ENCODE measurements at places on chromosomes 11 and 22.
A peak's percentile ranks its signal among the peaks of the same experiment; 100 is the strongest.

GRCh38 chr22:30214703-30215407, 31.7 kb downstream of the LIF start:
- DNase-seq, result peak; percentile 61

- DNase-seq, result no peak
These were observed 146.2 kb downstream of the RBFOX2 start for GRCh38 chr22:35882211-35883030.

GRCh38 chr11:6895010-6895409, 2.7 kb upstream of the OR2D2 start:
- no peak for DNase-seq

GRCh38 chr11:133902506-133902905, 54.3 kb downstream of the IGSF9B start:
- DNase-seq, result no peak

DNA sequence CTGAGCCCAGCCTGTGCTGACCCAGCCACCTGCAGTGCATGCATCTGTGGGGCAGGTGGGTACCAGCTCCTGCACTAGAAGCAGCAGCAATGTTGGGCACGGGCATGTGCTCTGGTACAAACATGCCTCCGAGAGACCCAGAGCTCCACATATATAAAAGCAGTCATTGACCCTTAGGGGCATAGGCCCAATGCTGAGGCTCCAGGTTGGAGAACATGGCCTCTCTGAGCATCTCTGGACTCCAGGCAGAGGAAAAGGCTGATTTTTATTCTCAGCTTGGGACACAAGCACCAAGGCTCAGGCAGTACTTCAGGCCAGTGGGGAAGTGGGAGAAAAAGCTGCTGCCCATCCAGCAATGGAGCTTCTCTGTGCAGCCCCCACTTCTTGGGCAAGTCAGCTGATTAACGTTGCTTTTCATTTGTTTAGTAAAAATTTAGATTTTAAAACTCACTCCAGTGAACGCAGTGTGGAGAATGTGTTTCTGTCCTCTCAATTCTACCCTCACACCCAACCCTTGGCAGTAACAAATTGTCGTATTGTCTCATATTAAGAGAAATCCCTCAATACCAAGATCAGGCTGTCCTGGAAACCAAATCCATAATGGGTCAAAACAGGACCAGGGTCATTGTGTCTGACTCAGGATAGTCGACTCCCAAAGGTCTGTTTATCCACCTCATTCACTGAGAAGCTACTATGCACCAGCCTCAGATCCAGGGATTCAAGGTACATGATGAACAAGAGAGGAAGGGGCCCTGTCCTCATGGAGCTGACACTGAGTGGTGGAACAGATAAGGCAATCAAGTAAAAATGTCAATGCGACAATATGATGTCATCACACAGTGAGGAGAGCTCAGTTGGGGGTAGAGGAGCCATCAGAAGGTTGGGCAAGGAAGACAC, 50.6 kb upstream of the TOP3B start:
- DNase-seq, result no peak

GRCh38 chr11:66100272-66101065, 30.4 kb downstream of the PACS1 start:
- no peak for DNase-seq

- DNase-seq, result no peak
These were observed 1494.6 kb downstream of the TBC1D22A start for GRCh38 chr22:48256776-48257684.
